ENCODE measurements at places on chromosomes 6 and 20.

- no peak for DNase-seq
These were observed 121.8 kb downstream of the SASH1 start for GRCh38 chr6:148464319-148465010.

DNA sequence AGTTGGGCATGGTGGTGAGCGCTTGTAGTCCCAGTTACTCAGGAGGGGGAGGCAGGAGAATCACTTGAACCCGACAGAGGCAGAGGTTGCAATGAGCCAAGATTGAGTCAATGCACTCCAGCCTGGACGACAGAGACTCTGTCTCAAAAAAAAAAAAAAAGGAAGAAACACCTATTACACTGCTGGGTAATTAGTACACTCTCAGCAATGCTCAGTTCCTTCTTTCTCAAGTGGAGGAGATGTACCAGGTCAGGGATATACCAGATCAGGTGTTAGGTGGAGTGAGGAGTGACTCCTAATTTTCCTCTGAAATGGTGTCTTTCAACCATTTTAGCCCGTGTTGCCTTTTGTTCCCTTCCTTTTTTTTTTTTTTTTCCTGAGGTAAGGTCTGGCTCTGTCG lies 30.0 kb upstream of the UBR2 start:
- no peak for DNase-seq

- no peak for DNase-seq
These were observed 246.5 kb downstream of the HAO1 start for GRCh38 chr20:7693761-7694160.

DNA sequence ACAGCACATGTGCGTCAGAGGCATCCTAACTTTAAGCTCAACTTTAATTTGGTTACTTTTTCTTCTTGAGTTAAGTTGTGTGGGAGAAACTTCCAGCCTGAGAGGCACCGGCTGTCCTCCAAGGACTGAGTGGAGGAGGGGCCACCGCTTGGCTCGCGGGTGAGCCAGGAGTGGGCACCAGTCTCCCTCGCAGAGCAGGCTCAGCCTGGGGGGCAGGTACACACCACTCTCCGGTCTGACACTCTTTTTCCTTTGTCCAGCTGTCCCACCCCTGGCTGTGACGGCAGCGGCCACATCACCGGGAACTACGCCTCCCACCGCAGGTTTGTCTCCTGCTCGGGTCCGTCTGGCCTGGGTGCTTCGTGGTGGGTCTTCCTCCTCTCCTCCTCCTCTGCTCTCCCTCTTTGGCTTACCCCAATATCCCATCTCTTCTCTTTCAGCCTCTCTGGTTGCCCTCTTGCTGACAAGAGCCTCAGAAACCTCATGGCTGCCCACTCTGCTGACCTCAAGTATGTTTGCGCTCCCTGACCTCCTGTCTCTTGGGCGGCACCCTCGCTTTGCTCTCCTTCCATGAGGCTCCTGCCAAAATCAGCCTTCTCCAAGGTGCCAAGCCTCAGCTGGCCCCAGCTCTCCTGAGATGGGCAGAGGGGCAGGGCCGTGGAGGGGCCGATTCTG lies 32.6 kb upstream of the PCMTD2 start:
- DNase-seq = no peak

- DNase-seq = no peak
These were observed 503 bp upstream of the GPLD1 start for GRCh38 chr6:24489881-24490280.

- DNase-seq = no peak
These were observed 60.7 kb downstream of the GRIK2 start for GRCh38 chr6:101454106-101454676.

GRCh38 chr6:79100304-79100703 lies 22.2 kb upstream of the PHIP start:
- DNase-seq = no peak

GRCh38 chr6:75206576-75207342 lies 906 bp upstream of the COL12A1 start:
- DNase-seq = no peak

DNA sequence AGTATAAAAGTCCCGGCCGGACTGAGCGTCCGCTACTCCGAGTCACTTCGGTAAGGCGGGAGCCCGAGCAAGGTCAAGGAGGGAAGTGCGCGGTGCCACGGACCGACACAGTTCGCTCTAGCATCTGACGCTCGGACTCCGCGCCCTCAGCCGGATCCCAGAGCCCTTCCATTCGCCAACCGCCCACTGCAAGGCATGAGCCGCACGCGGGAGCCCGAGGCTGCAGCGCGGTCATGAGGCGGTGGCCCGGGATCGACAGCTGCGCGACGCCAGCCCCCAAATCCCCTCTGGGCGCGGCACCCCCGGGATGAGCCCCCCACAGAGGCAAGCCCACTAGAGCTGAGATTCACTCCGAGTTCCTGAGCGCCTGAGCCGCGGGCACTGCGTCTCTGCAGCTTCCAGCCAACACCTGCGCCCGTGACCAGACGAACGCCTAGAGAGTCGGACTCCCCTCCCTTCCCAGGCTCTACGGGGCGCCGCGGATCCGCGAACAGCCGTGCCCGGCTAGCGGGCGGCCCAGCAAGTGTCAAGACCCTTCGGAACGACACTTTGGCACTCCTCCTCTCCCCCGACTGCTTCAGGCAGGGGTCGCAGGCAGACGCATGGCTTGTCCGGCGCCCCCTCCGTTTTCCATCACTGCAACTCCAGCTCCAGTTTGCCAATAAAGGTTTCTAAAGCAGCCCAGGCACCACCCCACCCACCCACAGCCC lies 725 bp upstream of the ISM1 start:
- no peak for DNase-seq

DNA sequence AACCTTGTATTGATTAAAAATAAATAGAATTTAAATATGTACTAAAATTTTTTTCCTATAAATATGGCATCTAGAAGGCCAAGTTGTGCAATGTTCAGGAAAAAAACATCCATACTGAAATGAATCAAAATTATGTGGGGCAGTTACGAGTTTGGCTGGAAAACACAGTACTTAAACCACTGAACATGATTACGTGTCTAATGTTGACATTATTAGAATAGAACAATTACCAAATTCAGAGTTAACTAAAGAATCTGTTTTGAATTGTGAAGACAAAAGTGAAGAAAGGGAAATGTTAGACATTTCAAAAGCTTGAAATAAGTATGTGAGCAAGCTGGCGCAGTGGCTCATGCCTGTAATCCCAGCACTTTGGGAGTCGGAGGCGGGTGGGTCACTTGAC lies 57.2 kb downstream of the KLHL31 start:
- DNase-seq = no peak

- DNase-seq = no peak
These were observed 22.1 kb downstream of the RUNX2 start for GRCh38 chr6:45350186-45350710.

DNA sequence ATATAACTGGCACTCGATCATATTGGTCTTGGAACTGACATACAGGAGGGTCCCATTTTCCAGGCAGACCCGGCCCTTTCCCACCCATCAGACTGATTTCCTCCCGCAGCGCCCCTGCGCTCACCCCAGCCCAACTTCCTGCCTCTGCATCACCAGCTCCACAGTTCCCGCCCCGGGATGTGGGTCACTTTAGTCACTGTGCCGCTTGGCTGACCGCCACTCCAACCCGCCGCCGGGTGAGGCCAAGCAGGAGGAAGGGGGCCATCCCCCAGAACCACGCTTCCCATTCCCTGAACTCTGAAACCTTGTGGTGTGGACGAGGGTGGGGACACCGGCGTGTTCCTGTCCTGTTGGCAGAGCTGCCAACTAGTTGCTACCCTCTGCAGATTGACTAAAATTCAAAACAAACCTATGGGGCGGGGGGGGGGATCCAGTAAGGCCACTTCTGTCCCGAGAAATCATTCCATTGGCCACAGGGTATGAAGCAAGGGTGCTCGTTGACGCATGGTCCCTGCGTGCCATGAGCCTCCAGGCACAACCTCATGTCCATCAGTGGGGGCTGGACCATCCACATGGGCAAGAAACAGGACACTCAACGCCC lies 12.3 kb downstream of the TGM2 start:
- DNase-seq = no peak

DNA sequence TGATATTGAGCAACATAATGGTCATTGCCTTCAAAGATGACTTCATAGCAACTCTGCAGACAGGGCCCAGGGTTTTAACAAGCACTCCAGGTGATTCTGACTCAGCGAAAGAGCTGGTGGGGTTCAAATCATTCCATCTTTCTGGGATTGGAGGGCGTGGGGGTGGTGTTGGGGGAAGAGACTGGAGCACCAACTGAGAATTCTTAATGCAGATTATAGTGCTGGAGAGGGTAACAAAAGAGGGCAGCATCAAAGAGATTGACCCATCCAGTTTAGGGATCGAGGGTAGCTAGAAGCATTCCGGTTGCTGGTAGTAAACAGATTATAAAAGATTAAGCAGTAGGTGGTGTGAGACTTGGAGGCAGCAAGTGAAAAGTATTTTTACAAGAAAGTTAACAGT lies 15.9 kb downstream of the PFDN4 start:
- DNase-seq = no peak

DNA sequence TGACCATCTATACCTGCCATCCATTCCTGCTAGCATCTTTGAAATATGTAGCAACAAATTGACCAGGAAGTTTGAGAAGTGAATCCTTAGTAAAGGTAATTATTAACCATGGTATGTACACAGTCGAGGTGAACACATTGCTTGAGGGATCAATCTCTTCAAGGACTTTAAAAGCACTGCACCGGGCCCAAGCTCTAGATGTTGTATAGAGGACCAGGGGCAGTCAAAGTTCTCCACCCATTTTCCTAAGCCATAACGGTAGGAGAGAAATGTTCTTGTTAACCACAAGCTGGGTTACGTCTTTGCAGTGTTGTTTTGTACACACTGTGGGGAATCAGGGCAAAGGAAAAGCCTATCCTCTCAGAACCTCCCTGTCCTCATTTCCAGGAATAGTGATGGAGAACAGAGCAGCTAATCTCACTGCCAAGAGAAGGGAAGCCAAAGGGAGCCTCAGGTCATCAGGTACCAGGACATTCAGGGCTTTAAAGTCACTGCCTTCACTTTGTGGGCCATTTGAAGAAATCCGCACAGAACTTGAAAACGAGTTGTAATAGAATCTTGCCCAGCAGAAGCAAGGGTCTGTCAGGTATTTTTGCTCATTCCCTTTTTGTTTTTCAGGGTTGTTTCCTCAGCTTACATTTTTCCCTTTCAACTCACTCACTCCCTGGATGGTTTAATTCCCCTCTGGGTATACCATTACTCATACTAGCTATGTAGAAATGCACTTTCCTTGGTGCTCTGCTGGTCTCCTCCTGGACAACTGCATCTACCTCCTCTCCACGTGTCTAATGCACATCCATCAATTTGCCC lies 5.3 kb upstream of the PM20D2 start:
- no peak for DNase-seq

GRCh38 chr20:17660667-17661066 lies 21.4 kb downstream of the RRBP1 start:
- no peak for DNase-seq

DNA sequence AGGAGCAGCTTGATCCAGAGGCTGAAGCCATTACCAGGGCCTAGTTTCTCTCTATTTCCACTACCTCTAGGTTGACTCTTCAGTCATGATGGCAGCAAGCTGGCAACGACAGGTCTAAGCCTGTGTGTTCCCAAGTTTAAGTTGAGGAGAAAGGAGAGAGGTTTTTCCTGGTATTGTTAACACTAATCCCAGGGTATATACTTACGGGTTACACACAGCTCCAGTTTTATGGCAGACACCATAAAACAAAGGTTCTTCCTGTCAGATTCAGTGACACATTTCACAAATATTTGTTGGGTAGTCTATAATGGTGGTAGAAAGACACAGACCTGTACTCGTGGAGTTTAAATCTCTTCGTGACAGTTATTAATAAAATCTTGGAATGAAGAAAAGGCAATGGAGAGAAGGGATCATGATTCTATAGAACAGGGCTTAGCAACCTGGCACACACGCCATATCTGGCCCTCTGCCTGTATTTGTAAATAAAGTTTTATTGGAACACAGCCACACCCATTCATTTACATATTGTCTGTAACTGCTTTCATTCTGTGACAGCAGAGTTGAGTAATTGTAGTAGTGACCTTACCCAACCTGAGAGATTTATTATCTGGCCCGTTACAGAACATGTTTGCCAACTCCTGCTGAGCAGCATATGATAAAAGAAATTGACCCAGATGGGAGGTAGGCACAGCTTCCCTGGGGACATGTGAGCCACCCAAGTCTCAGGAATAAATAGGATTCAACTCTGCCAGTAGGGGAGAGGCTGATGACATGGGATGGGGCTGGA lies 323.3 kb downstream of the CDH4 start:
- DNase-seq = no peak

DNA sequence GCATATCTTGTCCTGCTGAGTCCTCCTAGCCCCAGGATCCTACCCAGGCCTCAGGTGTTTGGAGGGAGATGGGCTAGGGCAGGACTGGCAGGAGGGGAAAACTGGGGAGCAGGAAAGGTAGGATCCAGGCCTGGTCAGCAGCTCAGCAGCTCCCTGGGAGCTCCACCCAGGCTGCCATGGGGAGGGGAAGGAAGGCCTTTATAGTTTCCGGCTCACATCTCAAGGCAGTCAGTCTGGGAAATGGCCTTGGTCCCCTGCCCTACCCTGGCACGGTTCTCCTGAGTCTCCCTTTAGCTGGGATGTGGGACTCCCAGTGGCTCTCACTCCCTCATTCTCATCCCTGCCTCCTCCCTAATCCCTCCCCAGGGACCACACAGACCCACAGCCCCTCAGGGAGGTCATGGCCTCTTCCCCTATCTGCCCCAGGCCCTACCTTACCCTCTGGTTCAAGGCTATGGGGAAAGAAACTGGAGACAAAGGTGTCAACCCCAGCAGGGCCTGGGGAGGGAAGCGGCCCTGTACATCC lies 1.6 kb downstream of the SLC44A4 start:
- DNase-seq = no peak

GRCh38 chr6:100266494-100267401 lies 198.0 kb downstream of the SIM1 start:
- no peak for DNase-seq

Measured in activated naive CD4-positive, alpha-beta T cell (primary cell).